Spinal cord (tissue), 10 donors: ENCODE measurements at places on chromosomes 7 and 10. TPM values are rescaled to one million over a fixed set of nuclear protein-coding genes. Genes with fewer than 3 reads are reported as not detected.

LRRC4 gene
- 66.8 TPM for polyA plus RNA-seq

HOXA5 gene
- 171 TPM for polyA plus RNA-seq

MMS19 gene
- 84.3 TPM for polyA plus RNA-seq

SEMA3E gene
- polyA plus RNA-seq = 5.8 TPM

BCCIP gene
- 77.1 TPM for polyA plus RNA-seq

OR2A12 gene
- polyA plus RNA-seq = 0.03 TPM

WIPF3 gene
- 17.0 TPM for polyA plus RNA-seq

POR gene
- polyA plus RNA-seq = 77.8 TPM

LIPN gene
- not detected for polyA plus RNA-seq

C10orf105 gene
- 13.9 TPM for polyA plus RNA-seq

TDRD1 gene
- polyA plus RNA-seq = 0.22 TPM

SAP25 gene
- 3.4 TPM for polyA plus RNA-seq

CDHR3 gene
- polyA plus RNA-seq = 22.4 TPM

ABCC2 gene
- polyA plus RNA-seq = 0.44 TPM

ACHE gene
- 96.8 TPM for polyA plus RNA-seq

HKDC1 gene
- polyA plus RNA-seq = 2.2 TPM

BMI1 gene
- polyA plus RNA-seq = 53.3 TPM

ZPBP gene
- polyA plus RNA-seq = 0.38 TPM

CPA2 gene
- polyA plus RNA-seq = 0.21 TPM

NEUROG3 gene
- polyA plus RNA-seq = not detected

CACNA2D1 gene
- polyA plus RNA-seq = 35.7 TPM

RPP38 gene
- polyA plus RNA-seq = 25.0 TPM

CELF2 gene
- 54.1 TPM for polyA plus RNA-seq

ANKRD22 gene
- polyA plus RNA-seq = 0.70 TPM
